ENCODE measurements at places on chromosomes 7 and 10.

DNA sequence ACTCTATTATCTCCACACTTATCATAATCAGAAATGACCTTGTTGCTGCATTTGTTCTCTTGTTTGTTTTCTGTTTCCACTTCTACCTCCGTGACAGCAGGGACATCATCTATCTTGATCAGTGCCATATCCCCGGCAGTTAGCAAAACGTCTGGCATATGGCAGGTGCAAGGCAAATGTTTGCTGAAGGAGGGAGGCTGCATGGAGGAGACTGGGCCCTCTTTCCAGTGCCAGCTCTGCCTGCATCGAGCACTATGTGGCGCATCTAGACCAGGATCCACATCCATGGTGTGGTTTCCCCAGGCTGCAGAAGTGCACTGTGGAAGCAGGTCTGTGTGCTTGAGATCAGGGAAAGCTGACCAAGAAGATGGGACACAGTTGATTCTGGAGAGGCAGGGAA lies 181.2 kb downstream of the KCNMA1 start:
- no peak for DNase-seq

GRCh38 chr7:157567666-157568065 lies 230.9 kb downstream of the DNAJB6 start:
- DNase-seq: no peak

GRCh38 chr7:44187636-44188416 lies 1.4 kb downstream of the GCK start:
- DNase-seq: no peak

DNA sequence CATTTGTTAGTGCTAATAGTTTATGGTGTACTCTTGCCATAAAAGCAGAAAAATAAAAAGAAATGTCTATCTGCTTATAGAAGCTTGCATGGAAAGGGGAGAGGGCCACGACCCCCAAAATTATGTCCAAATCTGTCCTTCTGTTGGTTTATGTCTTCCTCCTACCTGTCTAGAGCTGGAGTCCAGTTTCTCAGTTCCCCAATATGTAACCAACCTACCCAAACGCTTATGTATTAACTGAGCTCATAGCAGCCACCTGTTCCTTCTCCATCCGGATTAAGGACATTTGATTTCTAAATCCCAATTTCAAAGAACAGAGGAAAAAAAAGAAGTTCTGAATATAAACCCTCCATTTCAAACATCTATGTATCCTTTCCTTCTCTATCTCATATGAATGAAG lies 30.3 kb upstream of the TPK1 start:
- DNase-seq: no peak

DNA sequence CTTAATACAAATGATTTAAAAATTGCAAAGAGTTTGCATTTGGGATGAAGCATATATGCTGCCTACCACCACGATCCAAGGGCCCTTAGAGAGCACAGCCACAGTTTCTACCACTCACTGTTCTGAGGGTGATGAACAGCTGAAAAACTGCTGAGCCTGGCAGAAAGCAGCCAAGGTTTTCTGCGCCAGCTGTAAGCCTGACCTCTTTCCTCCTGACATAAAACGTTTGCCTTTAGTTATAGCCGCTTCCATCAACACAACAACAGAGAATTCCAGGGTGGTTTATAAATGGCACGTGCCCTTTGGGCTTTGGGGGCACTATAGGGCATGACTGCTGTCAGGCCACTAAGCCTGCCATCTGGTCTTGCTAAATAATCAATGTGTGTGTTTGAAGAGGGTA lies 222.8 kb downstream of the RELN start:
- no peak for DNase-seq
